DMS79 (cell line): ENCODE measurements at places on chromosomes 4 and X.

DNA sequence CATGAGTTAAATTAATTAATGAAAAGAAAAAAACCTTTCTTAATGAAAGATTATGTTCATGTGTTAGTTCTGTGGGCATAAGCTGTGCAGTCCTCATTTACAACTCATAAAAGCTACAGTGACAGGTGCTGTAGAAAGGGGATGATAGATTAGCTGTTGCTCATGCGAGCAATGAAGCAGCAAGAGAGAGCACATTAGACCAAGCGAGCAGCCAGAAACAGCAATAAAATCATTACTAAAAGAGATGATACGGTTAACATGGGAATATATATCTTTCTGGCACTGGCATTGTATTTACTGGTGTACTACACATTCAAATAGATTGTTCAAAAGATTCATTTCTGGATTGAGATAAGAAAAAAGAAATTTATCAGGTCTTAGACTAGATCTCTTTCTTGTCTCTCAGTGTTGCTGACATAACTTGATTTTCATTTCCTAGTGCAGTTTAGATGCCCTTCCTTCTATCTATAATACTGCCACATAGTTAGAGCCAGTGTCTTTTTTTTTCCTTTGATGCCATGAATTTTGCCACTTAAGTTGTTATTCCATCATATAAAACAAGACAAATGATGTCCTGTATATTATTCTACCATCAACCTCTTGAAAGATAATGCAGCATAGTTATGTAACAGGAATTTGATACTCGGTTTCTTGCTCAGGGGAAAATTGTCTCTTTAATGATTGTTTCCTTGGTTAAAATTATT, 164.6 kb downstream of the BANK1 start:
- no peak for DNase-seq

DNA sequence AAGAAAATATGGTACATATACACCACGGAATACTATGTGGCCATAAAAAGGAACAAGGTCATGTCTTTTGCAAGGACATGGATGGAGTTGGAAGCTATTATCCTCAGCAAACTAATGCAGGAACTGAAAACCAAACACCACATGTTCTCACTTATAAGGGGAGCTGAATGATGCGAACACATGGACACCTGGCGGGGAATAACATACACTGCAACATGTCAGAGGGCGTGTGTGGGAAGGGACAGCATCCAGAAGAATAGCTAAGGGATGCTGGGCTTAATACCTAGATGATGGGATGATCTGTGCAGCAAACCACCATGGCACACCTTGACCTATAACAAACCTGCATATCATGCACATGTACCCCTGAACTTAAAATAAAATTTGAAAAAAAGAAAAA, 19.5 kb upstream of the CNKSR2 start:
- DNase-seq: no peak

DNA sequence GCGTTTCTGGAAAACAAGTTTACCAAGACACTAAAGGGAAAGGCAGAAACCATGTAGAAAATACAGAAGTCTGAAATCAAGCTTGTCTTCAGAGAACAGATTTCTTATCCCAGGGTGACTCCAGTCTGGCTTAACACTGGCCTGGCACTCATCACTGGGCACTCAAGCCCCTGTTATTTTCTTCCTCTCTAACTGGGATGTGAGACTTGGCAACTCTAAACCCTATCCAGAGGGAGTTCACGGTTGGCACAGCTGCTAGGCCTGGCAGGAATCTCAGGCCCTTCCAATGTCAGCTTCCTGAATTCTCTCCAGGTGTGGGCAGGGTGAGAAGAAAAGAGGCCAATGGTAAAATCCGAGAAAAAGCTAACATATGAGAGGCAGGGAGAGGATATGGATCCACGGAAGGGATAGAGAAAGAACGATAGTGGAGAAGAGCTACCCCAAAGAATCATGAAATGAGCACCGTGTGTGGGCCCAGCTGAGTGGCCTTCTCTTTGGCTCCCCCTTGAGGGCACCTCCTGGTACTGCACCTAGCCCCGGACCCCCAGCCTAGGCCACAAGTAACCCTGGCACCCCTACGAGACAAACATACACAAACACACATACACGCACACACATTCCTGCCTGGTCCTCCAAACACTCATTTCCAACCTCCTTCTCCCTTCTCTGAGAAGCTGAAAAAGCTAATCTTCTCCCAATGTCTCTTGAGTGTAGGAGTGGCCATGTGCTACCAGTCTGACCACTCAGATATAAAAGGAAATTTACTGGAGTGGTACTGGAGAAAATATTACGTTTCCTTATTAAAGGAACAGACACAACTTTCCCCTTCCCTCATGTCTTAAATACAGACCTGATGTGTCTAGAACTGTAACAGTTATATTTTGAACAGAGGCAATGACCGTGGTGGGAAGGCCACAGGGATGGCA, 16.6 kb upstream of the PTCHD1 start:
- DNase-seq: no peak

GRCh38 chrX:107712231-107713202, 63.1 kb downstream of the TSC22D3 start:
- no peak for DNase-seq

GRCh38 chr4:57710053-57710452, 599.9 kb upstream of the IGFBP7 start:
- no peak for DNase-seq

- DNase-seq: no peak
These were observed 46.3 kb downstream of the ALPK1 start for GRCh38 chr4:112343330-112344080.

- DNase-seq: no peak
These were observed 124.4 kb downstream of the NBDY start for GRCh38 chrX:56853436-56853835.

DNA sequence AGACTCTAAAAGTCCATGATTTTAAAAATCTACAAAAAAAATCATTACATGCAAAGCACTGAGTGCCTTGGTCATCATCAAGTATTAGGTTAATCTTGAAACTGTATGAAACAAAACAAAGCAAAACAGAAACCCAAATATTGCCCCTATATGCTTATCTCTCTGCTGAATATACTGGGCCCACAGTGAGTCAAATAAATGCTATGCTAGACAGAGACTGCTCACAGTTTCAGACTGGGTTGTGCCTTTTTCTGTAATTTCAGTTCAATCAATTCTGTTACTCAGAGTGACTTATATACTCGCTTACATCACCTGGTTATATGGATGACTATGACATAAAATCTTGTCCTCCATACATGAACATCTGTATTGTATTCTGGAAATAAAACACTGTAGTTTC, 257.1 kb upstream of the ACTRT1 start:
- DNase-seq: no peak

- DNase-seq: no peak
These were observed 253.9 kb downstream of the ANK2 start for GRCh38 chr4:113303315-113303714.

DNA sequence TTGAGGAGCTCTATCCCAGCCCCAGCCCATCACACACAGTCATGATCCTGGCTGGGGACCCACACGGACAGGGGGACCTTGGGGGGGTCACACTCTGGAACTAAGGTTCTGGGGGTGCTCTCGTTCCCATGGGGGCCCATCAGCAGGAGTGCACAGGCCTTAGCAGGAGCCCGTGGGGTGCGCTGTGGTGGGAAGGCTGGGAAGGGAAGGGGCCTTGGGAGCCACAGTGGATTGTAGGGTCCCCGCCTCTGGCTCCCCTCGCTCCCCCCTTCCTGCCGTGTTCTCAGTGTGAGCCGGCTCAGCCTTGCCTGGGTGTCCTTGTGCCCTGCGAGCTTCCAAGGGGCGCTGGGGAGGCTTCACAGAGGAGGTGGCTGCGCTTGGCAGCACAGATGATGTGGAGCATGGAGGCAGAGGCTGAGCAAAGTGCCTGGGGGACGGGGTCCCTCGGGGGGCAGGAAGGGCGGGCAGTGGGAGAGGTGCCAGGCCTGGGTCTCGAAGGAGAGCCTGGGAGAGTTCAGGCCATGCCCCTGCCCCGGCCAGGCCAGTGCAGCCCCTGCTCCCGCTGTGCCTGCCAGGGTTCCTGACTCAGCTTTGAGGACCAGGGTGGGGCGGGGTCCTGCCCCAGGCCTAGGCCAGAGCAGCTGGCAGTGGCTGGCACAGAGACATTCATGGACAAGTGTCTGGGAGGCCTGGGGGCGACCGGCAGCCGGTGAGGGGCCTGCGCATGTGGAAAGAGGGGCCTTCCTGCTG, 5.5 kb upstream of the HGFAC start:
- no peak for DNase-seq

GRCh38 chr4:33606951-33607350, 2637.4 kb downstream of the ARAP2 start:
- no peak for DNase-seq
